ENCODE measurements at places on chromosomes 4 and X.

DNA sequence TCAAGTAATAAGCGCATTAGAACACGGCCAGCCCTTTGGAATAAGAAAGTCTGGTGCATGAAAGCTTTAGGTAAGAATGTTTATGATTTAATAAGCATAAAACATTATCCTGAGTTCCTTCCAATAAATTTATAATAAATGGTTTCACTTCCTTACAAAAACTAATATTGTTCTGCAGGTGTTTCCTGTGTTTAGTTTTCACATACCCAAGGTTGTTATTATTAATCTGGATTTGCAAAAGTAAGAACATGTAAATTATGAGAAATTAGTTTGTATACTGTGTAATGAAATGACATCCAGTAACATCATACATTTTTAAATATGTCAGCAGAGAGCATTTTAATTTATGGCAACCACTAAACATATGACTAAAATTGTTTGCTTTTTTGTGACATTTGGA lies 72.1 kb downstream of the BANK1 start:
- no peak for DNase-seq

DNA sequence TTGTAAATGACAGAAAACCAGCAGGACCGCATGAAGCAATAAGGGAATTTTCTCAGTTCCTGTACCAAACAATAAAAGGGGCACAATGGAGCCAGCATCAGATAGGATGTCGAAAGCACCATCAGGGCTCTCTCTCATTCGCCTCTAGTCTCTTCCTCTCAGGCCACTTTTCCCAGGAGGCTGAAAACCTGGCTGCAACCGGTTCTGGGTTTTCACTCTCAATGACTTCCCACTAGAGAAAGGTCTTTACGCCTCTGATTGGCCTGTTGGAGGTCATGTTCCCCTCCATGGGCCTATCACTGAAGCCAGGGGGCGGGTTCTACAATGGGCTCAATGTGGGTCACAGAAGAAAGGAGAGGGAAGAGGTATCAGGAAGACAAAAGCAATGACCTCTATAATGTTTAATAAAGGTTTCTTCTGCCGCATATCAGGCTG lies 29.3 kb downstream of the ZNF827 start:
- peak; percentile 73 for DNase-seq

DNA sequence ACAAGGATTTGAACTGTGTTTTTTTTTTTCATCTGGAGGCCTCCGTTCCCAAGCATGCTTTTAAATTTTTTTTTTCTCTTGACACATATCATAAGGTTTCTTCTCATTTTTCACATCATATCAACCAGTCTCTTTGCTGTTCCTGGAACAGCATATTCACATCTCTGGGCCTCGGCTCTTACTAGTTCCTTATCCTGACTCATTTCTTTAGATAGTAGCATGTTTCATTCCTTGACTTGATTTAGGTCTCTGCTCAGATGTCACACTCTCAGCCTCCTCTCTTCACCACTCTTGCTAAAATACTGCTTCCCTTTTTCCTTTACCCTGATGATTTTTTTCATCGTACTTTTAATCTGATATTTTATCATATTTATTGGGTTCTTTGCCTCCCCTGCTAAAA lies 976.4 kb upstream of the FTHL17 start:
- DNase-seq: no peak

DNA sequence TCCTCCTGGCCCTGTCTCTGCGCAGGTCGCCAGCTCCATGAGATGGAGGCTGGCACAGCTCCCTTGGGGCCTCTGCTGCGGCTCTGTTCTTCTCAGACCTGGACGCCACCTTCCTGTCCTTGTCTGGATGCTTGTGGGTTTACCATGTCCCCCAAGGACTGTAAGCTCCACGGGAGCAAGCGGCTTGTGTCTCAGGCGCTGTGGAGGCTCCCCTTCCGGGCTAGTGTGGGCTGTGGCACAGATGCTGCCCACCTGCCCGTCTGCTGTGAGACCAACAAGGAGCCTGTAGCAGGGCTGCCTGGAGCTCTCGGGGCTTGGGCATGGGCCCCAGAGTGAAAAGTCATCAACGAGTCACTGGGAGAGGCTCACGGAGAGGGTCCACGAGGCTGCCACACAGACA lies 25.2 kb downstream of the NAT8L start:
- DNase-seq: peak; percentile 19

- no peak for DNase-seq
These were observed 48.5 kb downstream of the MAGEC2 start for GRCh38 chrX:142156567-142156966.

DNA sequence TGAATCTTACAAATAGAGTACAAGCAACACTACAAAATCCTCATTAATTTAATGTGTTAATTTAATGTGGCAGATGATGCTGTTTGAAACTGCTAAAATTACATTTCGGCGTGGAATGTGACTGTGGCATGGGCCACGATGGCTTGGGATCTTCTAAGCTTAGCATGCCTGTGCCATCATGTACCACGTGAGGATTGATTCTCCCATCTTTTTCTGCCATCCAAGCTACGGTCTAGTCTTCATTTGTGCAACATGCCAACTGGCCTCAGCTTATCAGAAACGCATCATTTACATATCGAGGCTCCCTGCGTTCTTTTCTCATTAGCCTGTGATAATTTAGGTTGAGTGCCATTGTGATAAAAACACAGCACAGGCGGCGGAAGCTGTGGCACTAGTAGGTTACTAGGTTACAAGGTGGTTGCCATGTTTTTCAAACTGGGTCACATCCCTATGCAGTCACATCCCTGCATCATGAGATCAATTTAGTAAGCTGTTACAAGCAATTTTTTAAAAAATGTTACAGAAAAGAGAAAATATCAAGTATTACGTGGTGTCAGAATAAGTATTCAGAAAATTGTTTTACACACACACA lies 189.9 kb upstream of the RBPJ start:
- DNase-seq: no peak

DNA sequence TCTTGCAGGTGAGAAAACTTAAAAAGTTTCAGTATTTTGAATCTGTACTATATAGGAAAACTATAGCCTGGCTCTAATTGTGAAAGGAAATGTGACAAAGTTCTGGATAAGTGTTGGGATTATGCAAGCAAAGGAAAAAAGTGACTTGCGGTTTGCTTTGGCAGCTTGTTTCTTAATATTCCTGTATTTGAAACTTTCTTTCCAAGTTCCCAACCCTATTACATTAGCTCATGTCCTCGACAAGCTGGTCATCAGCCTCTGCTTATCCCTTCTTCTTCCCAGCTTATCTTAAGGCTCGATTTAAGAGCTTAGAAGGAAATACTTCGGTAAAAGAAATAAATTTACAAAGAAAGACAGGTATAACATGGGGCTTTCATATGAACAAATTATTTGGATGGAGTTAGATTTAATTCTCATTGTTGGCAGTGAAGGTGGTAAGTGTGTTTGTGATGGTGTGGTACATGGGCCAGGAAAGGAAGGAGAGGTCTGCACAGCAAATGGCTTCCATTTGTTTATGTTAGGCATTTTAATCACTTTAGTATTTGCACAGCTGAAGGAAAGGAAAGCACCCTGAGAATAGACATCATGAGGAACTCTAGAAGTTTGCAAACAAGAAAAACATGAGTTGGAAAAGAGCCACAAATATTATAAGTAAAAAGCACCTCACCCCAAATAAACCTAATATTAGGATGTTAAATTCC lies 5.1 kb upstream of the MYOZ2 start:
- peak; percentile 88 for DNase-seq

- no peak for DNase-seq
These were observed 31.5 kb downstream of the PPP3CA start for GRCh38 chr4:101315786-101316185.

- no peak for DNase-seq
These were observed 86.2 kb downstream of the NPFFR2 start for GRCh38 chr4:72118017-72118416.

- DNase-seq: no peak
These were observed 172.8 kb upstream of the CXCL13 start for GRCh38 chr4:77432717-77433417.

GRCh38 chr4:78689261-78689660 lies 86.9 kb upstream of the BMP2K start:
- peak; percentile 70 for DNase-seq

GRCh38 chrX:38860106-38861013 lies 59.1 kb downstream of the MID1IP1 start:
- DNase-seq: no peak

- no peak for DNase-seq
These were observed 17.0 kb upstream of the ARHGAP24 start for GRCh38 chr4:85457752-85458467.

DNA sequence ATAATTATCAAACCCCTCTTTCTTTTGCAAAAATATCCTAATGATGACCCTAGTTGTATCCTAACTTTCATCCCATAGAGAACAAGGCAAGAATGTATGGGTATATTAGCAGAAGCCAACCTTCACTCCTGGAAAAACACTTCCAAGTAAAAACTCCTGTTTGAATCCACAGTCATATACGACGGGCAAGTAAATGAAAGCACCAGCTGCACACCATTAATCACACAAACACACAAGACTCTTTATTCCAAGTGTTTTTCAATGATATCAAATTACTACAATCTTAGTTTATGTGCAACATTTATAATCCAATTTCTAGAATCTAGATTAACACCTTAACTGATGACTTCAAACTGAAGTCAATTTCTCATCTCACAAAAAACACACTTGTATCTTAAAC lies 22.9 kb downstream of the ACSL4 start:
- peak; percentile 14 for DNase-seq

DNA sequence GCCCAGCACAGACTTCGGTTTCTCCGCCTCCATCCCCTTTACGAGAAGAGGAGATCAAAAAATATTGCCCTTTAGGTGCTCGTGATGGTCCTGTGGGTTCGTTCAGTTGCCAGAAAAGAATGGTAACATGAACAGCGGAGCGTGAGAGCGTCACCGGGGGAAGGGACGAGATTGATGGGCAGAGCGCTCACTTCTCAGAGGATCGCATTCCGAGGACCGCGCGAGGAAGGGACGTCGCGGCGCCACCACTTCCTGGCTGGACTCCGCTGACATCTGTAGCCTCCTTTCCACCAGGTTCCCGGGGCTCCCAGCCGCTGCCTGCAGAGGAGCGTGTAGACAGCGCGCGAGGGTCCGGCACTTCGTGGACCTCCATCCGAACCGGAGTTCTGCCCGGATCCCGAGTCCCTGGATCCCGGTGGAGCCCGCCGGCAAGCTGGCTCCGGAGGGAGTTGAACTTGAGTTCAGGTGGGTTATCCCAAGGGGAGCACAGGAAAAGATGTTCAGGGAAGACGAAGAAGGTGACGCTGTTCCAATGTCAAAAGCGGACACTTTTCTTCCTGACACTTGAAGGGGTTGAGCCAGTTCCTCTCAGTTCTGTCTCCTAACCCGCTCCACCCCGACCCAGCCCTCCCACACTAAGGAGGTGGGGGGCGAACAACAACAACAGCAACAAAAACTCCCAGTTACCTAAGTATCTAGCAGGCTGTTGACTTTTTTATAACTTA lies 484 bp downstream of the GALNTL6 start:
- no peak for DNase-seq

GRCh38 chr4:7778510-7779431 lies 160.9 kb downstream of the AFAP1 start:
- DNase-seq: no peak

GRCh38 chr4:17726911-17727310 lies 54.5 kb downstream of the FAM184B start:
- no peak for DNase-seq

DNA sequence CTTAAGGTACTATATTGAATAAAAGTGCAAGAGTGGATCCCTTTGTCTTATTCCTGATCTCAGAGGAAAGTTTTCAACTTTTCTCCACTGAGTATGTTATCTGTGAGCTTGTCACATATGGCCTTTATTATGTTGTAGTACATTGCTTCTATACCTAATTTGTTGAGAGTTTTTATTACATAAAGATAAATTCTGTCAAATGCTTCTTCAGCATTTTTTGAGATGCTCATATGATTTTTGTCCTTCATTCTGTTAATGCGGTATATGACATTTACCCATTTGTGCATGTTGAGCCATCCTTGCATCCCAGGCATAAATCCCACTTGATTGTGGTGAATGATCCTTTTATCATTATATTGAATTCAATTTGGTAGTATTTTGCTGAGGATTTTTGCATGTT lies 11.0 kb downstream of the SLC25A31 start:
- no peak for DNase-seq

DNA sequence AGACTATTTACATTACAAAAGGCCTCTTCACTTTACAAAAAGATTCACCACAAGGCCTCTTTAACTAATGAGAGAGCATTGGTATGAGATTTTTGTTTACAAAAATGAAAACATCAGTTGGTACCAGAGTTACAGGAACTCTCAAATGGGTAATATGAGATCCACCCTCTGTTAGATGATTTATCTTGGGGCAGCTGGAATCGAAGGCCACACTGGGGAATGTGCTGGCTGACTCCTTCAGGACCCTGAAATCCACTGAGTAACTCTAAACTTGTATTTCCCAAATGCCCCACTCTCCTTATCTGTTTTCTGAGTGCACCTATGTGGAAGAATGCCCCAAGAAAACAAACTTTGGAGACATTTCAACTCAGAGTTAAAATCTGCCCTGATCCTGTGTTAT lies 232.9 kb upstream of the F9 start:
- no peak for DNase-seq

DNA sequence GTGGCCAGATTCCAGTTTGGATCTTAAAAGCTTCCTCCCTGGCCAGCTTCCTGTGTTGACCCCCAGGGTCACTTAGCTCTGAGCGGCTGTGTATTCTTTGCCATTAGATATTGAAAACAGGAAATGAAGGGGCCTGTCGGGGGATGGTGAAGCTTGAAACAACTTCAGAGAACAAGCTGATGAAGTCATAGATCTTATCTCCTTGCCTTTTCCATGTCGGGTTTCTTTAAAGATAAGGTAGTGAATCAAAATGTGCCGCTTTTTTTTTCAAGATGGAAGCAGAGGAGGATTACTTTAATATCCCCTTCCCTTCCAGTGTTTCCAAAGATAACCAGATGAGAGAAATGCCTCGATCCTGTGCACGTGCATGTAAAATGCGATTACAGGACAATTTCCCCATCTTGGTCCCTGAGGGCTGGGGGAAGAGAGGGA lies 508.5 kb downstream of the MID1IP1 start:
- DNase-seq: no peak

GRCh38 chrX:149531599-149531998 lies 9.2 kb upstream of the EOLA1 start:
- DNase-seq: peak; percentile 8

- no peak for DNase-seq
These were observed 415.7 kb downstream of the PPP1R2C start for GRCh38 chrX:42362219-42362618.

DNA sequence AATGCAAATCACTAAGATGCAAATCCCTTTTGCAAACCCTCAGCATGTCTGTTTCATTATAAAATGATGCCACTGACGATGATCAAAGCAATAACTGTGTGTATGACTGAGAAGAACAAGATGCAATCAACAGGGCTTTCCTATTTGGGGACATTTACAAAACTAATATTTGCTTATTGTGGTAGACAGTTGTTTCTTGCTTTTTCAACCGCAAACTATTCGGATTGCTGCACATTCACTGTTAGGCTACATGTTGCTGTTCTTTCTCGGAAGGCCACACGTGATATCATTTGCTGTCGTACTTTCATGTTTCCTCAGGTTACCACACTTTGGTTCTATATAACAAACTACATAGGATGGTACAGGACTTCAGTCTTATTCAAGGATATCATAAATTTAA lies 49.8 kb downstream of the NPY5R start:
- no peak for DNase-seq

All from fibroblast of mammary gland (primary cell).